ENCODE measurements at places on chromosomes 12 and 14.

DNA sequence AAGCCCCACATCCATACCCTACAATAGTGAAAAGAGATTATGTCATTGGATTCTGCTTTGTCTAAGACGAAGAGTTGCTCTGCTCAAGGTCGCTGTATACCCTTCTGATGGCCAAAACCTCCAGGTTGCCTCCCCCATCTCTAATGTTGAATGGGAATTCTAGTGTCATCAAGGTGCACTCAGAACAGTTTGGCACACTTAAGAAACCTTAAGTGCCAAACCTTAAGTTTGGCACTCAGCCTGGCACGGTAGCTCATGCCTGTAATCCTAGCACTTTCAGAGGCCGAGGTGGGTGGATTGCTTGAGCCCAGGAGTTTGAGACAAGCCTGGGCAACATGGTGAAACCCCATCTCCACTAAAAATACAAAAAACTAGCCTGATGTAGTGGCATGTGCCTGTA, 1245.6 kb upstream of the SEL1L start:
- no peak for DNase-seq

DNA sequence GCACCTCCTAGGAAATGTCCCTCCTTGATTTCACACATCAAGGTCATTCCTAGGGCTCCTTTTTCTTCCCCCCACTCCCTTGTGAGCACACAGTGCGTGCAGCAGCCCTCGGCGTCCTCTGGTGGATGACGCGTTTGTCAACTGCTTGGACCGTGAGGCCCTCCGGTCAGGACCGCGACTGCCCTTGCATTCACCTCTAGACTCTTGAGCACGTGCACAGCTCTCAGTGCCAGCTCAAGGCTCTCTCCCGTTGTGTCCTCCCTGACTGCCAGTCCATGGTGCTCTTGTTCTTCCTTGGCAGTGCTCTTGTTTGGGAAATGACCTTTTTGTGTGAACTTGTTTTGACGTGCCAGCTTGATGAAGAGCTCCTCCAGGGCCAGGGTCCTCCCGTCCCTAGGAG, 67.9 kb downstream of the TSPAN9 start:
- DNase-seq: no peak

GRCh38 chr12:121356657-121357056, 4.4 kb upstream of the ANAPC5 start:
- no peak for DNase-seq

DNA sequence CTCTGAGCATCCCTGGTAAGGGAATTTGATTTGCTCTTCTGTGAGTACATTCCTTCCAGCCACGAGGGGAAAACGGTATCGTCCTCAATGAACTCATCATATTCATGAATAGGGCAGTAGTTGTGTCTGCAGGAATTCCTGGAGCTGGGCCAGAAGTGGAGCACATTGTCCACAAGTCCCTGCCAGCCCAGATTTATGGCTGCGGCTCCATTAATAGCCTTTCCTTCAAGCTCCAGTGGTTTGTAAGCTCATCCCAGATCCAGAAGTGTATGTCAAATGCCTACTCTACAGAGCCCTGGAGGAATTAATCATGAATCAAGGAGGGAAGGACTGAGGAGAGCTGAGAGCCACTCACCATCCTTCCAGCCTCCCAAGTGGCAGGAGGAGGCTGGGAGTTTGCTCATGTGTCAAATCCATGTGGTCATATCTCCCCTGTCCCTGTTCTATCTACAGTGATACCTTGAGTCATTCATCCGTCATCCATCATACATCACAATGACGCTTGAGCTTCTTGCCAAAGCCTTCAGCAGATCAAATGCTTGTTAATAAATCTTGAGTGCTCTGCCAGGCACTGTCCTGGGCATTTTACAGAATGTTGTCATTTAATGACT, 65.5 kb downstream of the SVOP start:
- DNase-seq: no peak

DNA sequence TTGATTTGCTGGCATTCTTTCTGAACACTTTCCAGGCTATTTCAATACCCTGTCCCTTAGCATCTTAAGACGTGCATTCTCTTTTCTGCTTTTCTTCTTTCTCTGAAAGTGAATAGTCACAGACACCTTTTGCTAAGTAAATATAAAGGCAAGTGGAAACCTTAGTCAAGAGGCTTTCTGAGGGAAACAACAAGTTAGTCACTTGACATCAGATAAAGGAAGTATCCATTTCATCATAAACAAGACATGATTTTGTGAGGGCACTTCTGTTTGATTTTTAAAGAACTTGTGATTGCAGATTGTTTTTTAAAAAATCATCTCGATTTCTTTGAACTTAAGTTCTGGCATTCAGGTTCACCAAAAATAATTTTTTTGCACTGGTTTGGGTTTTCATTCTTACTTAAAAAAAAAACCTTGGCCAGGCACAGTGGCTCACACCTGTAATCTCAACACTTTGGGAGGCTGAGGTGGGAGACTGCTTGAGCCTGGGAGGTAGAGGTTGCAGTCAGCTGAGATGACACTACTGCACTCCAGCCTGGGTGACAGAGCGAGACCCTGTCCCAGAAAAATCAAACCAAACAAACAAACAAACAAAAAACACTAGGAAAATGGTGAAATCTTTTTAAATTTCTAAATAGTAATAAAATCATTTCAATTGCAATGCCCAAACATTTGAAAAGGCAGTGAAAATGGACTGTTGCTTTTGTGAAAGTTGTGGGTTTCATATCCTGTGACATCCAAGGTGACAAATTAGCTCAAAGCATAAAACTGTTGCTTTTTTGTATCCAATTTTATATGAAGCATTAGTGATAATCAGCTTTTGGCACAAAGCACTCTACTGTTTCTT, 8.3 kb upstream of the KLHL42 start:
- DNase-seq: no peak

DNA sequence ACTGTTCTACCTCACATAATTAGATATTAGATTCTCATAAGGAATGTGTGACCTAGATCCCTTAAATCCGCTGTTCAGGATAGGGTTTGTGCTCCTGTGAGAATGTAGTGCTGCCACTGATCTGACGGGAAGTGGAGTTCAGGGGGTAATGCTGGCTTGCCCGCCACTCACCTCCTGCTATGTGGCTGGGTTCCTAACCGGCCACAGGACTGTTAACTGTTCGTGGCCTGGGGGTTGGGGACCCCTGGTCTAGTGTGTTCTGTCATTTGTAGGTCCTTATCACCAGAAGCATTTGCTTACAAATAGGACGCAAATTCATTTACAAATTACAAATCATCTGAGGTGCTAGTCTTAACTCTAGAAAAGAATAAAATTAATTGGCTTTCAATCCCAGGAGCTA, 16.4 kb upstream of the TMEM30B start:
- no peak for DNase-seq

- no peak for DNase-seq
Observed at GRCh38 chr12:11894890-11895289, 175.8 kb upstream of the BCL2L14 start.

GRCh38 chr14:90808759-90809529, 7.3 kb downstream of the TTC7B start:
- DNase-seq: no peak

DNA sequence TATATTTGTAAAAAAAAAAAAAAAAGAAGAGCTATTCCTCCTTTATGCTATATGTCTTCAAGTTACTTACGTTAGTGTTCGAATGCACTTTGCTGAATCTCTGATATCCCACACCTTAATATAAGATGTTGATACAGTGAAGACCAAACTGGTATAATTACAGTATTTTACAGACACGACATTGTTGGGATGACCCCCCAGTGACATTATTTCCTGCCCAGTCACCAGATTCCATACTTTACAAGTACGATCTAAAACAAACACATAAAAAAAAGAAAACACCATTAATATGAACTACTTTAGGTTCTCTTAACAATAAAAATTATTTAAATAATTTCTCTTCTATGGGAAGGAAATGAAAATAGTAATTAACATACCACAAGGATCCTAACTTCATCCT, 133.4 kb downstream of the KIF21A start:
- no peak for DNase-seq

DNA sequence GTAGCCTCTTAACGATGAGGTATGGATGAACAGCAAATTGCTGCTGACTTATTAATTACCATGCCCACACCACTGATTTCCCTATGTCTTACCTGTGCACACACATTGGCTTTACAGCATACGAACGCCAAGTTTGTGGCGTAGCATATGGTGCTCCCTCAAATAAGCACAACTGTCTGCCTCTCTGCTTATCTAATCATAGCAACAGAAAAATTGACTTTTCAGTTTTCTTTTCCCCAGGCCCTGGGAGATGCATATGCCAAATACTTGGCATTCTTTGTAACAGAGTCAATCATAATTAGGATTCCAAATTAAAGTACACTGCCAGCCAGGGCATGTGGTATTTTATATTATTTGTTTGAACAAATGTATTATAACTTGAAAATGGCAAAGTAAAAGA, 625.5 kb downstream of the DIO2 start:
- DNase-seq: no peak

GRCh38 chr14:38250331-38250730, 5.6 kb downstream of the CLEC14A start:
- no peak for DNase-seq

DNA sequence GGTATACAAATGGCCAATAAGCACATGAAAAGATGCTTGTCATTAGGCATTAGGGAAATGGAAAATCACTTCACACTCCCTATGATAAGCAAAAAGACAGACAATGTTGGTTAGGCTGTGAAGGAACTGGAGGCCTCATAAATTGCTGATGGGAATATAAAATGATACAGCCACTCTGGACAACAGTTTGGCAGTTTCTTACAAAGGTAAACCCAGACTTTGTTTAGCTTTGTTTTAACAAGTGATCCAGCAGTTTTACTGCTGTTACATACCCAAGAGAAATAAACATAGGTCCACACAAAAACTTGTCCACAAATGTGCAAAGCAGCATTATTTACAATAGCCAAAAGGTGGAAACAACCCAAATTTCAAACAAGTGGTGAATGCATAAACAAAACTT, 5.4 kb downstream of the RPS6KA5 start:
- DNase-seq: no peak

DNA sequence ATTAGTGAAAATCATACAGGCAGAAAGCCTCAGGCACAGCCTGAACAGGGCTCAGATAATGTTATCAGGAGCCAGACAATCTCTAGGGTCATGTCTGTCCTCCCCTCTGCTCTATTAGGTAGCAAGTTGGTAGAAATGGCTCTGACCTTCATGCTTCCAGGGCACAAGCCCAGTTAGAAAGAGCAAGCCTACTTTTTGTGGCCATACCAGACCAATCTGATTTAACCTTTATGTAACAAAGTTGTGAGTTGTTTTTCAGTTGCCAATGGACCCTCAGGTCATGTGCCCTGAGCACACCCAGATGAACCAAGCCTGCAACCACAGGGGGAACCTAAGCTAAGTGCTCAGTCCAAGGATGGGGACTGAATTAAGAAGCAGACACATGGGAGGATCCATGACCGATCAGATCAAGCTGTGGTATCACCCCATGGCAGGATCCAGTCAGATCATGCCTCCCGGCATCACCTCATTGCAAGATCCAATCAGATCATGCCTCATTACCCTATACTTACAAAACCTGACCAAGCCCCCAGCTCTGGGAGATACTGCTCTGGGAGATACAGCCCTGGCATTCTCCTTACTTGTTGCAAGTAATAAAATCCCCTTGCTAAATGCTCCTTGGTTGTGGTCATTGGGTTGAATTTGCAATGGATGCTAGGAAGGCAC, 18.8 kb upstream of the HIGD1C start:
- DNase-seq: no peak

DNA sequence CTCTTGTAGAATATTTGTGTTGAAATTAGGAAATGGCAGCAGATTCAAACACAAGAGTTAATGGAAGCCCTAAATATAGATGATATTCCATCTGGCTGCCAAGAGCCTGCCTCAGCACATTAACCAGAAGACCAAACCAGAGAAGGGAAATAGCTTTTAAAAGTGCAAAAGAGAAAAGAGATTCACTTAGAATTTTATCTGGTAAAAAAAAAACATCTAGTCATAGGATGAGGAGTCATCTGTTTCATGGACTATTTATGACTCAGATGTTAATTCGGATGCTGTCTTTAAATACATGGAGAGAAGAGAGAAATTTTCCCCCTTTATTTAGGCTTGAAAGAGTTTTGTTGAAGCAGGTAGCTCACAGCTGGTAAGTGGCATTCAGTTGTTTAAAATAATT, 201.6 kb upstream of the NUDT4 start:
- DNase-seq: no peak

DNA sequence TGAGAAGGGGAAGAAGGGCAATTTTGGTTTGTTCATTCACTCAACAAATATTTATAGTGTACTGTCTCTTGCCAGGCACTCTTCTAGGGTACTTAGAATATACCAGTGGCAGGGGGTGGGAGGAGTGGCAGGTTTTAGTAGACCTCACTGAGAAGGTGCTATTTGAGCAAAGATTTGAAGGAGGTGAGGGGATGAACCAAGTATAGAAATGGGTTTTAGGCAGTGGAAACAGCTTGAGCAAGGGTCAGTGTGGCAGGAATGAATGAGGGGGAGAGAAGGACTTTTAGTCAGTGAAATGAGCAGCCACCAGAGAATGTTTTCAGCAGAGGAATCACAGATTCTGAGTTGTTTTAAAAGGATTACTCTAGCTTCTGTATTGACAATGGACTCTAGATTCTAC, 2.3 kb downstream of the PRIM1 start:
- no peak for DNase-seq

DNA sequence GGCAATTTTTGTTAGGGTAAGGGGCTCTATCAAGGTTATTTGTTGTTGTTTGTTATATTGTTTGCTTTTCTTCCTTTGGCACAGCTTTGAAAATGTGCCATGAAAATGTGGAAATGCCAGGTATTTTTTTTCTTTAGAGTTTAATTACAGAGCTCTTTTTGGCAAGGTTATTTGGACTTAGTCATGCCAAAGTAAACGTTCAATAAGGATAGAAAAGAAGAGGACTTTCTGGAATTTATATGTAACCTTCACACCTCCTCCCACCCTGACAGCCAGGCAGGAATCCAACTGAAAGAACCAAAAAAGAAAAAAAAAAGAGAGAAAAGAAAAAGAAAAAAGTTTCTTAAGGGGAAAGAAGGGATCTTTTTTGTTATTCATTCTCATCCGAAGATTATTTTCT, 217.8 kb downstream of the KITLG start:
- DNase-seq: no peak

DNA sequence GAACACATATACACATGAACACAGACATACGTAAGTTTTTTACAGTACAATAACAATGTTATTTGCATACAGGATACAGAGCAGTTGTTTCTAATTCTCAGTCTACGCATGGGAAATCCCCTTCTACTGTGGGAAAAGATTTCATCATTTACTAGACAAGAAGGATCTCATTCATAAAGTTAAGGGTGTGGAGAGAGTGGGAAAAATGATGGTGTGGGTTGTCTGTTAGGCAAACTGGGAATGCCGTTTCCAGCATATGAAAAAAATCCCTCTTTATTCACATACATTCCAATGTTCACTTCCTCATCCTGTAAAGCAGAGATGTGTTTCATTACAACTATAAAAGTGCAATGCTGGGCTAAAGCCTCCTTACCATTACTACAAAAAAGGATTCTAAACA, 120.9 kb downstream of the SINHCAF start:
- no peak for DNase-seq

GRCh38 chr14:75770635-75771034, 109.6 kb downstream of the TTLL5 start:
- no peak for DNase-seq
